Activated CD4-positive, alpha-beta T cell treated with anti-CD3 and anti-CD28 coated beads, Interleukin-2, amount 50 U/mL, for 24 hours (primary cell): ENCODE measurements at places on chromosomes 12 and 14.

GRCh38 chr14:89504602-89505313 lies 87.7 kb upstream of the FOXN3 start:
- DNase-seq: no peak

GRCh38 chr14:106875503-106875902 lies 1349.1 kb downstream of the TMEM121 start:
- DNase-seq: no peak

GRCh38 chr12:27907766-27908165 lies 64.8 kb downstream of the PTHLH start:
- DNase-seq: no peak

DNA sequence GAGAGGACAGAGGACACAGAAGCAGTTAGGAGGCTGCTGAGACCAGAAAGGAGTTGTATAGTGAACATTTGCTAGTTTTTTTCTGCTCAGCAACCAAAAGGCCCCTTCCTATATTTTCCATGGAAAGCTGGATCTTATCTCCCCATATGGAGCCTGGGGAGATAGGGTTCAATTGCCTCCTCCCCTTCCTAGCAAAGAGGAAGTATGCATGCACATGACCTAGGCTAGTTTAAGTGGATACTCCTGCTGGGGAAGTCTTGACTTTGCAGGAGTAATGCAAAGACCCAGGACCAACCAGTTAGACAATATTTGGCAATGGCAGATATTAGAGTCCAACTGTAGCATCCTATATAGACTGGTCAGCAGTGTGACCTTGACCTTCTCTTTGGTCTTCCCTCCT lies 15.1 kb downstream of the CHD8 start:
- no peak for DNase-seq

GRCh38 chr12:102410511-102410910 lies 69.9 kb downstream of the IGF1 start:
- DNase-seq: no peak

DNA sequence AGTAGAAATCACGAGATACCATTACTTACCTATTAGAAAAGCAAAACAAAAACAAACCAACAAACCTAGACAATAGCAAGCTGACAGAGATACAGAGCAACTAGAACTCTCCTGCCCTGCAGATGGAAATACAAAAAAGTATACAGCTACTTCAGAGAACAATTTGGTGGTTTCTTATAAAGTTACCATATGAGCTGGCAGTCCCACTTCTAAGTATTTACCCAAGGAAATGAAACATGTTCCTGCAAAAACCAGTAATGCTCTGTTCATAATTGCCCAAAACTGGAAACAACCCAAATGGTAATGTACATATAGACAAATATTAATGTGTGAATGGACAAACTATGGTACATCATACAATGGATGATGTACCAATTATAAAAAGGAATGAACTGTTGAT lies 31.7 kb downstream of the FUT8 start:
- no peak for DNase-seq

GRCh38 chr14:95769976-95770375 lies 56.1 kb upstream of the TCL1A start:
- DNase-seq: no peak

GRCh38 chr12:51033457-51034089 lies 7.4 kb upstream of the SLC11A2 start:
- DNase-seq: no peak

- DNase-seq: no peak
Measured at GRCh38 chr12:64269161-64269560, 47.1 kb upstream of the KICS2 start.

DNA sequence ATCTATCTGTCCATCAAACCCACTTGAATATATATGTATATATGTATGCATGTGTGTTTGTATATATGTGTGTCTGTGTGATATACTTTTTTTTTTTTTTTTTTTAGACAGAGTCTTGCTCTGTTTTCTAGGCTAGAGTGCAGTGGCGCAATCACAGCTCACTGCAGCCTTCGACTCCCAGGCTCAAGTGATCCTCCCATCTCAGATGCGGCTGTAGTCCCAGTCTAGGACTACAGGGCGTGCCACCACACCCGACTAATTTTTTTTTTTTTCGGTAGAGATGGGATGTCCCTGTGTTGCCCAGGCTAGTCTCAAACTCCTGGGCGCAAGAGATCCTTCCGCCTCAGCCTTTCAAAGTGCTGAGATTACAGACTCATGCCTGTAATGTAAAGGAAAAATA lies 13.0 kb upstream of the APOBEC1 start:
- DNase-seq: no peak

GRCh38 chr12:81207173-81207572 lies 129.3 kb downstream of the ACSS3 start:
- no peak for DNase-seq

DNA sequence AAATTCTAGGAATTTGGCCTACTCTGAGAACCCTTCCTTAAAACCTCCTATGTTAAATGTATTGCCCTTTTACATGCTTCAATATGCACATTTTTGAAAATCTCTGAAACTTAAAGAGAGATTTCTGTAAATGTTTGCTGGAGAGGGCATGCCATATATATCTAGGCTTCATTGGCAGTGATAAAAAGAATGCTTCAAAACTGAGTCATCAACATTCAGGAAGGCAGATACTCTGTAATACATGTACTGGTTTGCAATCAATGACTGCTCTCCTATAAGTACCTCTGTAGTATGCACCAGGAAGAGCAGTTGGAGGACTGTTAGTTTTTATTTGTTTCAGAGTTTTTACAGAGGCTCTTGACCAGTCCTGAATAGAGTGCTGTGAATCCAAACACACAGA lies 739.9 kb downstream of the SLC16A7 start:
- no peak for DNase-seq

- no peak for DNase-seq
Measured at GRCh38 chr14:31590206-31590605, 29.0 kb downstream of the NUBPL start.

GRCh38 chr12:11904124-11904523 lies 166.6 kb upstream of the BCL2L14 start:
- no peak for DNase-seq

- no peak for DNase-seq
Measured at GRCh38 chr12:5499566-5500330, 67.8 kb downstream of the NTF3 start.

- no peak for DNase-seq
Measured at GRCh38 chr14:100155756-100156616, 3.5 kb downstream of the DEGS2 start.

DNA sequence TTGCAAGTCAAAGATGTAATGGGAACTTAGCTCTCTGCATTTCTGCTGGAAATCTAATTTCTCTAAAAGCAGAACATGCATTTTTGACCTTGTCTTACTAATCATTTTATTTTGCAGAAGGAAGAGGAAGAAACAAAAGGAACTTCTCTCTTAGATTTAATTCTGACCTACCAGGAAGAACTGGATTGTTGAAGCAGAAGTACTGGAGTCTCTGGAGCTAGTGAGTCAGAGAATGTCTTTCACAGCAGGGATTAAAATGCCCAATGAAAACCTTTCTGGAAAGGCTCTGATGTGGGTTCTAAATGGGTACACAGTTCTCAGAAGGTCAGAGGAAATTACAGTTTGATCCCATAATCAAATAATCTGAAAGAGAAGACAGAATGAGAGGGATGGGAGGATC lies 70.8 kb upstream of the GNG2 start:
- no peak for DNase-seq

DNA sequence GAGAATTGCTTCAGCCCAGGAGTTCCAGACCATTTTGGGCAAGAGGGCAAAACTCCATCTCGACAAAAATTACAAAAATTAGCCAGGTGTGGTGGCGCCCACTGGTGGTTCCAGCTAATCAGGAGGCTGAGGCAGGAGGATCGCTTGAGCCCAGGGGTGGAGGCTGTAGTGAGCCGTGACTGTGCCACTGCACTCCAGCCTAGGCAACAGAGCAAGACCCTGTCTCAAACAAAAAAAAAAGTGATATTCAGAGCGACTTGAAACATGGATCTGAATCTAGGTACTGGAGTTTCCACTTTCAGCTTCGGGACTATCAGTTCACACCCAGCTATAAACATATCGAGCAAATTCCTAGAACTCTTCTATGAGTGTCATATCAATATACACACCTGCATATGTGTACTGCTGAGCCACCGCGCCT lies 16.3 kb upstream of the RNF34 start:
- DNase-seq: no peak

DNA sequence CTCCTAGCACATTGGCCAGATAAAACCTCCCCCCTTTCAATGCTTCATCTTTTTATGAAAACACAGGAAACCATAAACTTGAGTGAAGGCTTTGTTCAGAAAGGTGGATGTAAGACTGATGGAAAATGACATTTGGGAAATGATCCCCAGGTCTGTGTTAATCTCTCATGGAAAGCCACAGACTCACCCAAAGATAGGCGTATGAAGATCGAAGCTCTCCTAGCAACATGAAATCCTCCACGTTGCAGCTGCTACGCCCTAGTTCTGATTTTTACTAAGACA lies 63.4 kb upstream of the PTGR2 start:
- DNase-seq: no peak

DNA sequence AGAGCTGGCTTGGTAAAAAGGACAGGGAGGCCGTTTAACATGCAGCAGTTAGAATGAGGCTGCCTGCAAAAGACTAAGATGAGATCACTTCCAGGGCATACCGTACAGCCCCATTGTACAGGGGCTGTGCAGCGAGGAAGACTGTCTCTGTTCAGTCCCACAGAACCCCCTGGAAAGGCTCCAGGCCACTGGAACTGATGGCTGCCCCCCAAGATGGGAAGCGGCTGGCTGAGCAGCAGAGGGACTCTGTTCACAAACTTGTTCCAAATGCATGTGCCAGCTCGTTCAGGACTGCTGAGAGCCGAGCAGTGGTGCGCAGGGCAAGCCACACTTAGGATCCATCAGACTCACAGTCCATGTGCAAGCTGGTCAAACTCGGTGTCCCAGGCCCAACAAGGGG lies 82.9 kb downstream of the CHGA start:
- no peak for DNase-seq
